ENCODE measurements at places on chromosomes 7 and 10.

DNA sequence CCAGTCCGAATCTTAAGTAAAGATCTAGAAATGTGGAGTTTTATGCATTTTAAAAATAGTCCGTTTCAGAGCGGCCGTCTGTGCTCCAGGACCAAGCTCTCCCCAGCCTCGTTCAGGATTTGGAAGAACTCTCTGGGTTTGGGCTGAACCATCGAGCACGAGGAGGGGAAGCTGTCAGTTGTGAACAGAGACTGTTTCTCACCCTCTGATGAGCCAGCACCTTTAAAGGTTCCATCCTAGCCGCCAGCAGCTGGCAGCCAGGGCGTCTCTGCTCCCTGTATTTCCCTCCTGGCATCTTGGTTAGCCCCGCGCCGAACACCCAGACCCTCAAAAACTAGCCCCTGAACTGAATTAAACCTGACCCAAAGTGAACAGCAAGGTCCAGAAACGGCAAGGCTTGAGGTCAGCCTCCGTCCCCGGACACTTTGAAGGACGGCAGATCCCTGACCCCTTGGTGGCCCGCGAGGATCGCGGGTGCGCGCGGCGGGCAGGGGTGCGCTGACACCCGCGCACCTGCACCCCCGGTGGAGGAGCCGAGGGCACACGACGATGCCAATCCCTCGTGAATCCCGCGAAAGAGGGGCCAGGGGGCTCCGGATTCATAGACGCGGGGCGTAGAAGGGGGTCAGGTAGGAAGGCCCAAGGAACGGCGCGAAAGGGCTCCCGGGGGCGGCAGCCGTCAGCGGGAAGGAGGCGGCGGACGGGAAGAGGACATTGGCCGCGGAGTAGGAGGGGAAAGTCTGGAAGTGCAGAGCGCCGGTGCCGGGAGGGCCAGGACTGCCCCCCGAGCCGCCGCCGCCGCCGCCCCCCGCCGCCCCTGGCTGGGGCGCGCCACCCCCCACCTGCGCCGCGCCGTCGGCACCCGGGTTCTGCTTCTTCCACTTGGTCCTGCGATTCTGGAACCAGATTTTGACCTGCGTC, 2.7 kb downstream of the NKX1-2 start:
- DNase-seq, result no peak

GRCh38 chr10:27223964-27224363, 16.6 kb downstream of the ACBD5 start:
- peak; percentile 13 for DNase-seq

DNA sequence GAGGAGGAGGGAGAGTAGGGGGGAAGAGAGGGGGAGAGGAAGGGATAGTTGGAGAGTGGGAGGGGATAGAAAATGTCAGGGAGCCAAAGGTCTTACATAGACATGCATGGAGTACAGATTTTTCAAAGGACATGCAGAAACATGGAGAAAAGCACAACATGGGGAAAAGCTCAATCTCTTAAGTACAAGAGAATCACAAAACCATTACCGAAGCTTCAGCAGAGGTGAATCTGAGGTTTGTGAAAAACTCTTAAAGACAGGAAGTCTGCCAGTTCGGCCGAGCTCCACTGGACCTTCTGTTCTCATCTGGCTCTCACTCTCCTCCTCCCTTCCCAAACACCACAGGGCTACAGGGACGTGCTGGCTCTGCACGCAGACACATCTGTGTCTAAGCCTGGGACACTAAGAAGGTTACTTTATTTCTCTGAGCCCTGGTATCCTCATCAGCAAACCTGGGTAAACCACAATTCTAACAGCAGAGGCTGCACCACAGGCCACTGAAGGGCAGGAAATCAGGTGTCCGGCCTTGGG, 133.9 kb downstream of the COBL start:
- no peak for DNase-seq

- DNase-seq, result no peak
These were observed 152.4 kb upstream of the NRBF2 start for GRCh38 chr10:62980687-62981086.

GRCh38 chr10:72079356-72079755, 9.0 kb downstream of the SPOCK2 start:
- no peak for DNase-seq

Data from NCI-H510A treated with DMSO at 0.1 percent for 48 hours (cell line).